ENCODE measurements at places on chromosomes 7 and 10.
A peak's percentile ranks its signal among the peaks of the same experiment; 100 is the strongest.

GRCh38 chr10:118955531-118955930, 74.0 kb upstream of the NANOS1 start:
- DNase-seq, result no peak

DNA sequence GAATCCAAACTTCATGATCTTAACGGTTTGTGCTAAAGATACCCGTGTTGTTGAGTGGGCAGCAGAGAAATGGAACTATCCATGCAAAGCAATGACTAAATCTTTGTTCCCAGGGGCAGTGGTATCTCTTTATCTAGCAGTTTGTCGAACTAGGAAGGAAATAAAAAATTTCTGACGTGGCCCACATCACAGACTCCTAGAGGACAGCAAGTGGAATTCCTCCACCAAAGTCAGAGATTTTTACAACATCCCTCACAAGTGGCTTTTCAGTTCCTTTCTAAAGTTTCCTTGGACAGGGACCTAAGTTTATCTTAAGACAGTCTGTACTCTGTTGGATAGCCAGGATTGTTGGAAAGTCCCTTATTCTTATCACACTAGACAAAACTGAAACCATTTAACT, 136.0 kb downstream of the RAPGEF5 start:
- DNase-seq, result no peak

DNA sequence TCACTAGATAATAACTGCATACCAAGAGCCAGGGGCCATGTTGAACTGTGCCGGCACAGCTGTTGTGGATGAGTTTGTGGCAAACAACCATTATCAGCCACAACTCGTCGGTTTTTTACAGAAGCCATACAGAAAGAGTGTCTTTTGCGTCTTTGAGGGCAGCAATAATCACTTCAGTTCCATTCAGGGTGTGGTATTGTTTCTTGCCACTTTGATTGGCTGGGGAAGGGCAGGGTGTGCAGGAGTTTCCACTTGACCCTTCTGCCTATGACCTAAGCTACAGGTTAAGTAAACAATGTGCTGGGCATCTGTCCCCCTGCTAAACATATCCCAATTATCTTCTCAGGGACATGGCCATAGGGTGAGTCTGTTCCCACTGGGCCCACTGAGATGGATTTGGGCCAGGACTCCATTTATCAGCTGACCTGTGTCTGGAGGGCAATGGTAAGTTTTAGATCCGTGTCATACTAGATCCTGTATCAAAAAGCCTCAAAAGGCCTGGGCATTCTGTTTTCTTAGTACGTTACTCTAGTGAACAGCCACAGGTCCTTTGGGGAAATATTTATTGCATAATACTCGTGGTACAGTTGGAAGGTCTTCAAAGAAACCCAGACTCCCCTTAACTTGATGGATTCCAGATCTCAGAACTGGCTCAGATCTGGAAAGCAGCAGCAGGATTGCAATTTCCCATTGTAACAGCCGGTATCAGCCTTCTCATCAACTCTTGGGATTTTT, 15.9 kb downstream of the ZNF3 start:
- no peak for DNase-seq

- DNase-seq, result peak; percentile 9
Observed at GRCh38 chr10:13882119-13882711, 295.4 kb downstream of the PRPF18 start.

DNA sequence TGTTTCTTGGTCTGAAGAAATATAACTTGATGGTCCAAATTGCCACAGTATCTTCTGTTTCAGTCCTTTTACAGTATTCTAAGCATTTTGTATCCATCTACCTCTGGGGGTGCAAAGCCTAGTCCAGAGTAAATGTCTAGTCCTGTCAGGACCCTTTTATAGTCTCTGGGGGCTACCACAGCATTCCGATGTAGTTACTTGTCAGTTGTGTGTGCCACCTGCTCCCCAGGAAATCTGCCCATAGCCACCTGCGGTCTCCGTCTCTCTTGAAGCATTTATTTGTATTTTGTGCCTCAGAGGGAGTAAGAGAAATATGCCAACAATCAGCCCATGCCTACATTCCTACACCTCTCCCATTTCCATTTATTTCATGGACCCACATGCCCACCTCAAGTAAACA, 12.8 kb downstream of the AGBL3 start:
- no peak for DNase-seq

DNA sequence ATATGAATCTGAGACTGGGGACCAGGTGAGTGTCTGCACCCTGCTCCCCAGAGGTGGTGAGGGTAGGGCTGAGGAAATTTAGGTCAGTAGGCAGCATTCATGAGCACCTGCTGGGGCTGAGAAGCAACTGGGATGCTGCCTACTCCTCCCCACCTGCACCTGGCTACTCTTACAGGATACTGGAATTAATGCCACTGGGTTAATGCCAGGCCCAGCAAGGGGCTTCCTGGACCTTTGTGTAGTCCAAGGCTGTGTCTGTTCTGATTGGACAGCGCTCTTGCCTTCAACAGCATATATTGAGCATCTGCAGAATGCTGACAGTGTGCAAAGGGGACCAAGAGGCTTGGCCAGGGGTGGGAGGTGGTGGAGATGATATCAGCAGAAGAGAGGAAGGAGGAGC, 32.1 kb downstream of the ADCYAP1R1 start:
- DNase-seq, result no peak

DNA sequence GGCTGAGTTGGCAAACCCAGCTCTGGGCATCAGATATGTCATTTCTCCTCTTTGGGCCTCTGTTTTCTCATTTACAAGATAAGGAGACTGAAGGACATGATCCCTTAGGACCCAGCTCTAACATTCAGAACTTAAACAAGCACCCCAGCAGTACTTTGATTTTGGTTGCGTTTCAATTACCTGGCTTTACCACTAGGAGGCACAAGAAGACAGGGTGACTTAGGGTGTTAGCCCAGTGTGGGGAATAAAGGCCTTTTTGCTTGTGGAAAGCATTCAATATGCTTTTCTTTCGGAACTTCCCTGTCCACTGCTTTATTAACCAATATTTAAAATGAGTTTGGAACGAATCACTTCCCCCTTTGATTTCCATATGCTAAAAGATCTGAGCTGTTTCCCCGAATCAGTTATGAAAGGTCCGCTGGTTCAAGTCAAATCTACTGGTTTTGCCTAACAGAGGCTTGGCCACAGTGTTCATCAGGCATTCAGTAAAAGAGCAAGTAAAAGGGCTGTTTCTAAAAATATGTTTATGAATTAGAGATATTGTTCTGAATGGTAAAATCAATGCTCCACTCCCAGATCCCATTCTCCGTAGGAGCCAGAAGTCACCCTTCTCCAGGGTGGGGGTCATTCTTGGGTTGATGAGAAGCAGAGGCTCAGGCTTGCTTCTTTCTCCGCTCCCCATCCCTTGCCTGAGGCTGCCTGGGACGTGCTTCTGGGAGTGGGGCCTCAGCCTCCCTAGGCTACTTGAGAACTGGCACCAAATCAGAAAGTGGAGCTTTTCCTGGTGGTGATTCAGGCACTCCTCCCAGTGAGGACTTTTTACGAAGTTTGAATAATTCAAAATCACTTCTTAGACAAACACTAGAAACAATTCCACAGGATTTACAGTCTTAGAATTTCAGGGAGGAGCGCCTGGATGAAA, 105.5 kb downstream of the MYOF start:
- DNase-seq, result peak; percentile 82

GRCh38 chr7:69898189-69898588, 299.9 kb downstream of the AUTS2 start:
- DNase-seq, result no peak

DNA sequence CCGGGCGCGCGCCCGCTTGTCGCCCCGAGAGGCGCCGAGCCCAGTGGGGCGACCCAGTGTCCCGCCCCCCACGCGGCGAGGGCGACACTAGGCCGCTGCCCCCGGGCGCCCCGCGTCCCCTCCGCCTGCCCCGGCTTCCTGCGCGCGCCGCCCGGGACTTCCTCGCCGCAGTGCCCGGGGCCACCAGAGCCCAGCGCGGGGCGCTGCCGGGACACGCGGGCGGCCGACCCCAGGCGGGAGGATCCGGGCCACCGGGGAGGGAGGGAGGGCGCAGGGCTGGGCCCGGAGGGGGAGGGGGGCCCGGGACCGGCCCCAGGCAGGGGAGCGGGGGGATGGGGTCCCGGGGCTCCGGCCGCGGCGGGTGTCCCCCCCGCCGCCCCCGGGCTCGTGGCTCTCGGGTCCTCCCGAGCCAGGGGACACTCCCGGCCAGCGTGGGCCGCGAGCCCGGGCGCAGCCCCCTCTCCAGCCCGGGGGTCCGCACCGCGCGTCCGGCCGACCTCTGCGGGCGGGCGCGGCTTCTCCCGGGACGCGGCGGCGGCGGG, 435 bp upstream of the PWWP2B start:
- DNase-seq, result peak; percentile 75

GRCh38 chr10:19944911-19945663, 128.9 kb downstream of the PLXDC2 start:
- DNase-seq, result no peak

DNA sequence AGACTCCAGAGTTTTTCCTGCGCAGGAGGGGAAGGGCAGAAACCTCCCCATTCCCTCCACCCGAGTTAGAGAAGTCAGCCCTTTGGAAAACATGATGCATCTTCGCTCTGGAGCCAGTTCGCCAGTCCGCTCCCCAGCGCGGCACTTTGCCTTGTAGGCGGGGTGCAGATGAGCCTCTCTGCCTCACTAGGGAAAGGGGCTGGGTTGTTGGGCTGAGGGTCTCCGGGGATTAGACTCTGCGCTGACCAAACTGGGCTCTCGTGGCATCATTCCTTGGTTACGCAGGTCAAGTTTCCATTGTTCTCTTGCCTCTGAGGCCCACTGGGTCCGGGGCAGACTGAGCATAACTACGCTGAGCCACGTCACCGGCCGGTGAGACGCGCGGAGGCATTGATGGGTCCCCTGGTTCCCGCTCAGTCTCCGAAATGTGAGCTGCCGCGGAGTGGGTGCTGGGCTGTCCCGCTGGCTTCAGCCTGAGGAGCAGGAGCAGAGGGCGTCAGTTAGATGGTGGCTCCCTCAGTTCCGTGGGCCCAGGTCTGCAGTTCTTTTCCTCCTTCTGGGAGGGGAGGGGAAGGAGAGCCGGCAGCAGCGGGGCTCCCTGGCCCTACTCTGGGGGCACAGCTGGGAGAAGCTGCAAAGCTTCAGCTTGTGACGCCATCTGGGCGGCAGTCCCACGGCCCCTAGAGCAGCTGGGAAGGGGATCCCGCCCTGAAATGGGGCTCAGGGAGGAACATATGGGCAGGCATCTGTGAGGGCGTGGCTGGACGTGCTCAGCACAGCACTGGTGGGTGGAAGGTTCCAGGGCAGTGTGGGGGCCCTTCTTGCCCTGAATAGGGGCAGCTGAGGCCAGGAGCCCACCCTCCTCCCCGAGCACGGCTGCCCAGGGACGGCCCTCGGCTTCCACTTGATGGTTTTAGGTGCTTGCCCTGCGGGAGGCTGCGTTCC, 121.3 kb upstream of the BTBD16 start:
- DNase-seq, result no peak

GRCh38 chr7:108090791-108091460, 39.2 kb downstream of the LAMB4 start:
- DNase-seq, result no peak

GRCh38 chr10:61283066-61283465, 170.1 kb downstream of the TMEM26 start:
- DNase-seq, result no peak

DNA sequence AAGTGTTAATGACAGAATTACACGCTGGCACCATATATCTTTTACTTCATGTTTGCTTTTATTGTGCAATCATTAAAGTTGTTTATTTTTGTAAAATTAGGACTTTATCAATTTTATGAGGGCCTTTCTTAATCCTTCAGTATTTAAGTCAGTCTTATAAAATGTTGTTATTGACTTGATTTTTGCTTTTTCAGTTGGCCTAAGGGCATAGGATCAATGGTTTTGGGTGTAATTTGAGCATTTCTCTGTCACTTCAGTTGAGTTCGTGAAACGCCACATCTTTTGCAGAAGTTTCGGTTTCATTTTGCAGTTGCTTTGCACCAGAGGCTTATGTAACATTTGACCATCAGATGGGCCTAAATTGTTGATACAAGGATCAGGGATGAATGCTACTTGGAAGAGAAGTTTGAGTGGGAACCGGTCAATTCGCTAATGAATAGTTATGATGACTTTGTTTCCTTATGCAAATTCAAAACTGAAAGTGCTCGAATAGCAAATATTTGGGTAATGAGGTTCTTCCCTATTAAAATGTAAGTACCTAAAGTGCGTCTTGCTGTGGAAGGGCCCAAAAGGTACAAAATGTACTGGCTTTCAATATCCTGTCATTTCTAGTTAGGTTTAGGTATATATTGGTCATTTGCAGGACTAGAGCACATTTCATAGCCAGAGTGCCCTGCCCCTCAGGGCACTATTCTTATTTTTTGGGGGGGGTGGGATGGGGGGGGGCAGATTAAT, 340.9 kb downstream of the LRMDA start:
- DNase-seq, result peak; percentile 48

DNA sequence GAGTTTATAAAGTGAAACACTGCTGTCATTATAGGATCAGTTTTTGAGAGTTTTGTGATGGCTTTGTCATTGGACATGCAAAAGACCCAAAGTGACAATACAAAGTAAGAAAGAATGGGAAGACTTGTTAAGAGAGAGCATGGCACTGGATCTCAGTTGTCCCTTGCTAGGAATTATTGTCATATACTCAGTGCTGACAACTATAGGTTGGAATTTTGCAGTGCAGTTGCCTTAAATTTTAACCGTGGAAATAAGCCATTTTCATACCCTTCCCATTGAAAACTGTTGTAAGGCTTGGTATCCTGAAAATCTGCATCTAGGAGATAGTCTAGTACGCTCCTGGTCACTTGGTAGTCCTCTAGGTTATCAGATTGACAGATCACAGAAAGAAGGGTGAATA, 1156.7 kb downstream of the GATA3 start:
- DNase-seq, result no peak

DNA sequence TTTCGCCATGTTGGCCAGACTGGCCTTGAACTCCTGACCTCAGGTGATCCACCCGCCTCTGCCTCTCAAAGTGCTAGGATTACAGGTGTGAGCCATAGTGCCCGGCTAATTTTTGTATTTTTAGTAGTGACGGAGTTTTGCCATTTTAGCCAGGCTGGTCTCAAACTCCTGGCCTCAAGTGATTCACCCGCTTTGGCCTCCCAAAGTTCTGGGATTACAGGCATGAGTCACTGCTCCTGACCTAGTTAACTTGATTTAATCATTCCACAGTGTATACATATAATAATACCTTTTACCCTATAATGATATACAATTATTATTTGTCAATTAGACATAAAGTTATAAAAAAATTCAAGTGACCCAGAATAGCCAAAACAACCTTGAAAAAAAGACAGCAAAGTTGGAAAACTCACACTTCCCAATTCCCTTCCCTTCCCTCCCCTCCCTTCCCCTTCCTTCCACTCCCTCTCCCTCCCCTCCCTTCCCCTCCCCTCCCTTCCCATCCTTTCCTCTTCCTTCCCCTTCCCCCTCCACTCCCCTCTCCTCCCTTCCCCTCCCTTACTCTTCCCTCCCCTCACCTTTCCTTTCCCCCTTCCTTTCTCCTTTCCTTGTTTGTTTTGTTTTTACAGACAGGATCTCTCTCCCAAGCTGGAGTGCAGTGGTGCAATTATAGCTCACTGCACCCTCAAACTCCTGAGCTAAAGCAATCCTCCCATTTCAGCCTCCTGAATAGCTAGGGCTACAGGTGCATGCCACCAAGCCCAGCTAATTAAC, 14.8 kb upstream of the ZMIZ2 start:
- DNase-seq, result no peak

- no peak for DNase-seq
Observed at GRCh38 chr7:55127622-55128081, 108.8 kb downstream of the EGFR start.

GRCh38 chr10:96395931-96396877, 37.4 kb upstream of the OPALIN start:
- peak; percentile 58 for DNase-seq

GRCh38 chr7:5404421-5404826, 19.2 kb downstream of the TNRC18 start:
- DNase-seq, result no peak

- peak; percentile 48 for DNase-seq
Observed at GRCh38 chr7:99386584-99387238, 12.2 kb downstream of the ARPC1B start.

GRCh38 chr7:2071133-2071832, 161.5 kb downstream of the MAD1L1 start:
- no peak for DNase-seq
